ENCODE measurements at places on chromosomes 12 and 14.

DNA sequence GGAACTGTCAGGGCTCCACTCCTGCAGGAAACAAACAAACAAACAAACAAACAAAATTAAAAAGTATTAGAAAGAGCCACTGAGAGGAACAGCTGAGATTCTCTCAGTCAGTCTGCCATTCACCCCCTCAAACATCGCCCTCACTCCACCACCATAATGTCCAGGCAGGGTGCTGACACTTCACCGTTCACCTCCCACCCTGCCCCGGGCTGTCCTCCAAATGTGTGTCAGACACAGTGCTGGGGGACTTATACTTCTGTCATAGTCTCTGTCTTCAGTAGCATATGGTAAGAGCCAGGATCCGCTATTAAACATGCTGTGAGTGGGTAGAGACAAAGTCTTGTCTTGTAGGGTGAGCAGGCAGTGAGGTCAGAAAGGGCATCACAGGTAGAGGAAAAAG is 28.3 kb downstream of the KRT18 start:
- no peak for DNase-seq

GRCh38 chr14:90903101-90903500 is 86.9 kb upstream of the TTC7B start:
- peak; percentile 66 for DNase-seq

DNA sequence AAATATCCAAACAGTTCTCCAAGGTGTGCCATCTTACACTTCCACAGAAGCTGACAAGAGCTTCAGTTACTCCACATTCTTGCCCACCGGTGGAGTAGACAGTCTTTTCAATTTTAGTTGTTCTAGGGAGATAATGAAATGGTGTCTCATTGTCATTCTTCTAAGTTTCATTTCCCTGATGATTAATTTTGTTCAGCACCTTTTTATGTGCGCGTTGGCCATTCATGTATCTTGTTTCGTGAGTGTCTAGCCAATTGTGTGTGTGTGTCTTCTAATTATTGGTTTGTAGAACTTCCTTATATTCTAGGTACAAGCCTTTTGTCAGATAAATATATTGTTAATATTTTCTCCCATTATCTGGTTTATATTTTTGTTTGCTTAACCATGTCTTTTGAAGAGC is 63.1 kb downstream of the GLT1D1 start:
- no peak for DNase-seq

- no peak for DNase-seq
Measured at GRCh38 chr14:47821135-47821534, 145.7 kb upstream of the MDGA2 start.

GRCh38 chr14:69620211-69620611 is 8.8 kb downstream of the SUSD6 start:
- DNase-seq, result no peak

DNA sequence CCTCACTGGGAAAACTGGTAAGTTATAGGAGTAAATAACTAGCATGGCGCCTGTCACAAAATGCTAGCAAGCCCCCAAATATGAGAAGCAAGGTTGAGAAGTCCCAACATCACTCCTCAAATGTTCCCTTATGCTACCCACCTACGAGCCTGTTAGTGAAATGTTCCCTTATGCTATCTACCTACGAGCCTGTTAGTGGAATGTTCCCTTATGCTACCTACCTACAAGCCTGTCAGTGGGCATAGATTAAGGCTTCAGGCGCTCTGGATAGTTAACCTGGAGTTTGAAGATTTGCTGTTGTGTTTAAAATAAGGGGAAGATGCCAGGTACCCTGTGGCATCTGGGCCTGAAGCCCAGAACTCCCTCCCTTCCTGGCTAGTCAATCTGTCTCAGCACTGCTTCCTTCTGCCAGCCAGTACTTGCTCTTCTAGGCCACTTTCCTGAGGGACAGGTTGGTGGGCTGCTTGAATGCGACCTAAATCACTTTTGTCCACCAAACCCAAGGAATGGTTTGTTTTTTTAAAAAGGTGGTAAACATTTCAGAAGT is 67.1 kb upstream of the SINHCAF start:
- DNase-seq, result no peak

Measured in activated CD8-positive, alpha-beta memory T cell treated with anti-CD3 and anti-CD28 coated beads for 24 hours (primary cell).